ENCODE measurements at places on chromosomes 12 and 14.

- DNase-seq = no peak
Observed at GRCh38 chr12:108568338-108569154, 6.2 kb downstream of the ISCU start.

GRCh38 chr14:89303456-89304435 lies 113.3 kb downstream of the FOXN3 start:
- peak; percentile 82 for DNase-seq

DNA sequence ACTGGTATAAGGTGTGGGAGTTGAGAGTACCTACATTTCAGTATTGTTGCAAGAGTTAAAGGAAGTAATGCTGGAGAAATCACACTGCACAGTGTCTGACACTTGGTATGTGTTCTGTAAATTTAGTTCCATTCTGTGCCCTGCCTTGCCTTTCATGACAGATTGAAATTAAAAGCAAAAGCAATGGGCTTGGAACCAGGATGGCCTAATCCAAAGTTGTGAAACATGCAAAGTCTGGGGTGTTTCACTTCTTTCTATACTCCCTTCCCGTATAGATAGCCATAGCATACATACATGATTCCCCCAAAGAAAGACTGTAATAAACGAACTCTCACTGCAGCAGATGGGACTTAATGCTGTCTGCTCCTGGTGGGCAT lies 281.1 kb downstream of the NRXN3 start:
- DNase-seq = no peak

GRCh38 chr14:86654558-86655184 lies 1124.7 kb downstream of the FLRT2 start:
- peak; percentile 38 for DNase-seq

GRCh38 chr12:102512523-102512922 lies 32.2 kb upstream of the IGF1 start:
- no peak for DNase-seq

DNA sequence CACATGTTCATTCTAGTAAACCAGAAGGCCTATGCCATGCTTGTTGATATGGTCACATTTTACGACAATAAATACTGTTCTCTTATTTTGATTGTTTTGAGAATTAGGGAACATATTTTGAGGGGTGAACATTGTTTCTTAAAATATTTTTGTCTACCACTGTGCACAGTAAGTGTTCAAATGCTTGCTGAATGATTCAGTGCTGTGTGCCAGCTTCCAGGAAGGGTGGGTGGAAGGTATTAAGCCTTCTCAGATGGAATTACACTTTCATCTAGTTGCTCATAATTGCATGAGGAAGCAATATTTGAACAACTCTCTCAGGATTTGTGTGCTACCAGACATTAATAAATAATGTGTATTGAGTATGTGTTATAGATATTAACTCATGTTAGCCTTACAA lies 15.5 kb upstream of the TMX1 start:
- peak; percentile 41 for DNase-seq

- DNase-seq = no peak
Observed at GRCh38 chr14:38253676-38254075, 2.2 kb downstream of the CLEC14A start.

DNA sequence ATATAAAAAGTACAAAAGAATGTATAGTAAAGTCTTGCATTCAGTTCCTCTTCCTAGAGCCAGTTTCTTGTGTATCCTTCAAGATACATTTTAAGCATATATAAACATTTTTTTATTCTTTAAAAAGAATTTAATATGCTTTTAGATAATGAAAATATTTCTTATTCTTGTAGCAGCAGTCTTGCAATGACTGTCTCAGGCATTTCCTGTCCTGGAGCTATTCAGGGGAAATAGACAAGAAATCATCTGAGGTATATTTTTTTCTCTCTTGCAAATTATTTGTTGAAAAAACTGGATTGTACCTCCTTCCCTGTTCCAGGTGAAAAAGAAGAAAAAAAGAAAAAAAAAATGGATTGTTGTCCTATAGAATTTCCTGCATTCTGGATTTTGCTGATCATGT lies 17.0 kb upstream of the ERBB3 start:
- no peak for DNase-seq

DNA sequence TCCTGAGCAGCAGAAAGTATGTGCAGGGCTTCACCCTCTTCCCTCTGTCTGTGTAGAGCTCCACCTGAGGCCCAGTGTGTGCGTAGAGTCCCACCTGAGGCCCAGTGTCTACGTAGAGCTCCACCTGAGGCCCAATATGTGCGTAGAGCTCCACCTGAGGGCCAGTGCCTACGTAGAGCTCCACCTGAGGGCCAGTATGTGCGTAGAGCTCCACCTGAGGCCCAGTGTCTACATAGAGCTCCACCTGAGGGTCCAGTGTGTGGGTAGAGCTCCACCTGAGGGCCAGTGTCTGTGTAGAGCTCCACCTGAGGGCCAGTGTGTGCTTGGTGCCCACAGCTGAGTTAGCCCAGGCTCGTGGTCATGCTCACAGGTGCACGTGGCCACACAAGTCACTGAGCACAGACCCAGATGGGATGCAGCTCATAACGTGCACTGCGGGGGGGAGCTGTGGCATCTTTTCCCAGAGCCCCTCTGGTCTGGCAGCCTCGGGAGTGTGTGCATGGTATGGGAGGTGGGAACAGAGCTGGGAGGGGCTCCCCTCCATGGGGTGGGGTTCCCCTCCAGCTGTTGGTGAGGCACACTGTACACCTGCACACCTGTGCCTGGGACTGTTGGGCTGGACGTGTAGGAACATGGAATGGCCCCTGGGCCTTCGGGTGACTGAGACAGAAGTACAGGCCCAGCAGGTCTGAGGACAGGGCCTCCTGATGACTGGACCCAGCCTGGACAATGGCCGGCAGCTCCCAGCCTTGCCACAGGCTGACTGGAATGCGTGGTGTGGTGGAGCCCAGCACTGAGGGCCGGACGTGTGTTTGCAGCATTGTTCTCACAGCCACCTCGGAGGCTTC lies 20.1 kb downstream of the PACS2 start:
- no peak for DNase-seq

DNA sequence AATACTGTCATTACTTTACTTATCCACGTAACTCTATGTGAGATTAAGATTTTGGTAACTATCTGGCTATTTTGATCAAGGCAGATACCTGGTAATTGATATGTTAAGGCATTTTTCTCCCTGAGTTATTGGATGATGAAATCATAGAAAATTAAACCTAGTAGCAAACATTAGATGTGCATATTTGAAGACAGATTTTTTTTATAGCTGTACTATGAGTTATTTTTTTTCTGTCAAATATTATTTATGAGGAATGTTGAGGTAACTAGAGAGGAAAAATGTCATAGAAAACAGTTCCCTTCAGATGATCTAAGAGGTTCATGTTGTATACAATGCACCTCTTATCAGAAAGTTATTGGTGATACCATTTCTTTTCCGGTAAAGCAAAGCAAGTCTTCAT lies 64.9 kb upstream of the SLC38A2 start:
- no peak for DNase-seq

- DNase-seq = peak; percentile 21
Observed at GRCh38 chr12:92289629-92290349, 144.1 kb upstream of the BTG1 start.

- DNase-seq = no peak
Observed at GRCh38 chr14:21940887-21941856, 267.6 kb upstream of the OR4E1 start.

DNA sequence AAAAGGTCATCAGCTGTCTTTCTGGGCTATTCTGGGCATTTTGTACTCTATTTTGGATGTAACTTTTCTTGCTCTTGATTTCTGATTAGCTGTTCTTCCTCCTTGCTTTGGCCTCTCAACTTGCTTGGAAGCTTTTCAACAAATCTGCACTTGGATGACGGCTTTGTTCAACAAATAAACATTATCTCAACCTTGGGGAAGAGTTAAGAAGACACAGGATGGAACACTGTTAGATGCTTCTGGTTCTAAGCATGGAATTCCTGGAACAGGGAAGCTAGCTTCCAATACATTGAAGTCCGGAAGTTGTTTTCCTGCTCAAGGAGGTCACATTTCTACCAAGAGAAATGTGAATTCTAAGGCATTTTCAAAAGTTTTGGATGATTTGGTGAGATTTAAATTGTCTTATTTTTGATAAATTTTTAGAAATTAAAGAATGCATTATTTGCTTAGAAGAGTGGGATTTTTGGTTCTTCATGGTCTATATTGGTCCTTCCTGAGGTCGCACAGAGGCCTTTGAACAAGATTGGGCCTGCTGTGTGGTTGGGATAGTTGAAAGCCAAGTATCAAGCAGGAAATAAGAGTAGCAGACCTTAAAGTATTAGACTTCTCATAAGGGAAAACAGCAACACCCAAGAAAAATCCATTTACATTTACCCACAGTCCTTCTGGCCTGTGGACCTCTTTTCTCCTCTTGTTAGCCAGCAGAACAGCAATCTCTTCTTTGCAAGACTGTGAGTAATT lies 59.2 kb downstream of the PPFIBP1 start:
- DNase-seq = peak; percentile 72

- peak; percentile 79 for DNase-seq
Observed at GRCh38 chr12:93990832-93991803, 157.3 kb upstream of the PLXNC1 start.

- no peak for DNase-seq
Observed at GRCh38 chr12:11559626-11560340, 89.7 kb upstream of the ETV6 start.

DNA sequence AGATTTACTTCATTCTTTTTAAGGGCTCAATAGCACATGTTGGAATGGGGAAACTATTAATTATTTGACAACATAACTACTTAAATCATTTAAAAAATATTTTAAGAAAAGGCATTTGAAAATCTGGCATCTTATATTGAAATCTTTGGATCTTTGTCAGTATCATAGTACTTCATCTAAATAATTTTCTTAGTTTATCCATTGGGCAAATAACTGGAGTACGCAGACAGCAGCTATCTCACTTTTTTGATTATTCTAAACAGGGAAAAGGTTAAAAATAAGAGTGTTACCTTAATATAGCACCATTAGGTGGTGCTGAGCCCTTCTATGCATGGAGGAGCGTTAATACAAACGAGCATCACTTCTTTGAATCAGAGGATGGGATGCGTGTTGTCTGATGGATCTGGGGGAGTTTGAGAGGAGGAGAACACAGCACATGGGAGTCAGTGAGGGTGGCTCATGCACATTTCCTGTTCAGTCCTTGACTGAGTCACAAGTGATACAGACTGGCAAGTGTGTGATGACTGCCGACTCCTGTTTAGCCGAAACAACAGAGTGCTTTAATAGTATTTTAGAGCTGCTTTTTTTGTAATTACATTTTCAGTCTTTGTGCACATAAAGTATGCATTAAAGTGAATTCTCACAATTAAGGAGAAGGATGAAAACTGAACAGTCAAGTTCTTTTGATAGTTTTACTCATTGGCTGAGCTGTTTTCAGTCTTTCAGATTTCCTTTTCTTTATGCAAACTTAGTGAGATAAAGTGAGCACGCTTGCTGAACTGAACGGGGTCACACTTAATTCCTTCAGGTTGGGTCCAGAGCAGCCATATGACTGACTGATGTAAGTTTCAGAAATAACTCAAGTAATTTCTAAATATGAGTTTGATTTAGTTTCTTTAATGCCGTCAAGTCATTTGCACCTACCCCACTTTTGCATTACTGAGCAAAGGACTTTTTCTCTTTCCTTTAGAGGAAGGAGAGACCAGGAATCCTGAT lies 92.7 kb downstream of the DIP2B start:
- DNase-seq = peak; percentile 18

- DNase-seq = no peak
Observed at GRCh38 chr12:71972441-71973074, 33.9 kb downstream of the TPH2 start.

DNA sequence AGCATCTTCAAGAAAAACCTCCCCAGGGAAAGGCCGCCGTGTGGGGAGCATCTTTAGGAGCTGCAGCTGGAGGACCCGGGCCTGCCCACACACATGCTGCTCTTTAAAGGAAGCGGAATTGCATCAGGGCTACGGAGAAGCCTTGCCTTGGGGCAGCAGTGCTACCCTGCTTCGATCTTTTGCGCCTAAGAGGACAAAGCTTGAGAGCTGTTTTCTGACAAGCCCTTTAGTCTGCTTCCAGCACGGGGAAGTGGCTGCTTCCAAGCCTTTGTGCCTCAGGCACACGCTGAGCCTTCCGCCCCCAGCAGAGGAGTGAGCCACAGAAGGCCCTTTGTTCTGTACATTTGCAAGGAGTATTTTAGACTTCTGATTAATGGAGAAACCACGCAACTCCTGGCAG lies 31.5 kb downstream of the COA8 start:
- DNase-seq = peak; percentile 84

- peak; percentile 97 for DNase-seq
Observed at GRCh38 chr12:88299567-88300101, 157.5 kb downstream of the TMTC3 start.

DNA sequence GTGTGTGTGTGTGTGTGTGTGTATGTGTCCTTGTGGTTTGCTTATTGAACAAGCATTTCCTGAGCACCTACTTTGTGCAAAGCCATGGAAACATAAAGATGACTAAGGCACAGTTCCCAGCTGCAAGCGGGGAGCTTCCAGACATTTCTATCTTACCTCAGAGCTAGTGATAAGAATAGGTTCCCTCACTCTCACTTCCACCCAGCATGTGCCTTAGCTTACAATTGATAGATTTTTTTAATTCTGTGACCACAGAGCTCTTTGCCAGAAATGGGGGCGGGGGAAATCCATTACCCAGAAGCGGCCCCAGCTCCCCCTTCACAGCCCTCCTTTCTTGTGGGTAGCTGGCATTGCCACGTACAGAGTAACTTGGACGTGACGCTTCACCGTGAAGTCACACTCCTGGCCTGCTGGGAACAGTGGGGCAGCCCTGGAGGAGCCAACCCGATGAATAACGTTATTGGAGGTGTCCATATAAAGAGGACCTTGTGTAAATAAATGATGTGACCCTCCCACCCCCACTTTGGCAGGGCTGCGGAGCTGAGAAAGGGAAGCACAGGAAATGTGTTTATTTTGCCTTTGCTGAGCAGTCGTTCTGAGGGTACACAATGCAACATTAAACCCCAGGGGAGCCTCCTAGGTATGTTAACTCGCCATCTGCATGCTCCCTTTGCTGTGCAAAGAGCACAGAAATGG lies 238.9 kb downstream of the CHST11 start:
- peak; percentile 94 for DNase-seq

GRCh38 chr12:122836027-122836921 lies 1.0 kb downstream of the HIP1R start:
- no peak for DNase-seq

- DNase-seq = peak; percentile 25
Observed at GRCh38 chr14:32567543-32568384, 238.7 kb downstream of the AKAP6 start.

DNA sequence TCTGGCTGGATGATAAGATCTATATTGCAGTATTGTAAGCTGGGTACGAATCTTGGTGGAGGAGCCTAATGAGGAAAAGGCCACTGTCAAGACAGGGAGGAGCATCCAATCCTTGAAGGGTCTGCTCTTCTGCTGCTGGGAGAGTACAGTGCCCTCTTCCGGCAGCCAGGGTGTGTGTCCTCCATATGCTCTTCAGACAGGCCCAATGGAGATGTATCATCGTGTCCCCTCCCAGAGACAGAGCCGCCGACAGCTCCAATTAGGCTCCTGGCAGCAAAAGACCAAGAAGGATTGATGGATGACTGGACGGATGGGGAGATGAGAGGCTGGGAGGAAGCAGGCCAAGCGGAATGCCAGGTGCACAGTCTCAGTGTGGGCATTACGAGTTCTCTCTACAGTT lies 51.6 kb upstream of the PIWIL1 start:
- DNase-seq = no peak
